ENCODE measurements at places on chromosomes 16 and 17. TPM values are rescaled to one million over a fixed set of nuclear protein-coding genes. Genes with fewer than 3 reads are reported as not detected.

RAB40B gene
- total RNA-seq: 2.2 TPM

SLC52A1 gene
- total RNA-seq: 0.82 TPM

SGCA gene
- not detected for total RNA-seq

CCL1 gene
- total RNA-seq: 0.87 TPM

CCL2 gene
- total RNA-seq: not detected

GPR139 gene
- total RNA-seq: not detected

FOXL1 gene
- not detected for total RNA-seq

TERB1 gene
- total RNA-seq: 0.15 TPM

LGALS9 gene
- 223 TPM for total RNA-seq

TEKT1 gene
- not detected for total RNA-seq

UNC45B gene
- 0.10 TPM for total RNA-seq

SLC2A4 gene
- total RNA-seq: not detected

TAX1BP3 gene
- 17.4 TPM for total RNA-seq

YBX2 gene
- 0.55 TPM for total RNA-seq

FNDC8 gene
- total RNA-seq: not detected

JUP gene
- total RNA-seq: 0.99 TPM

KRTAP9-2 gene
- total RNA-seq: not detected

EFNB3 gene
- total RNA-seq: not detected

GDPD3 gene
- 13.2 TPM for total RNA-seq

C17orf100 gene
- 1.9 TPM for total RNA-seq

TBX21 gene
- total RNA-seq: 16.0 TPM

KCNJ2 gene
- total RNA-seq: not detected

PLK1 gene
- total RNA-seq: 121 TPM

CTF1 gene
- total RNA-seq: 0.22 TPM

KREMEN2 gene
- total RNA-seq: not detected

KRT33A gene
- not detected for total RNA-seq

SPATA20 gene
- total RNA-seq: 6.2 TPM

BBS2 gene
- total RNA-seq: 21.5 TPM

TMEM114 gene
- total RNA-seq: not detected

TBC1D3I gene
- total RNA-seq: 0.72 TPM

KCNG4 gene
- total RNA-seq: not detected

GP2 gene
- total RNA-seq: not detected

KRTAP4-3 gene
- not detected for total RNA-seq

NOD2 gene
- total RNA-seq: 3.8 TPM

GPT2 gene
- total RNA-seq: 3.9 TPM

KRT33B gene
- total RNA-seq: not detected

SALL1 gene
- not detected for total RNA-seq

TMEM88 gene
- 0.55 TPM for total RNA-seq

FAM171A2 gene
- total RNA-seq: not detected

RHBDL1 gene
- total RNA-seq: 1.7 TPM

LGALS9B gene
- total RNA-seq: 0.44 TPM

NPIPB2 gene
- total RNA-seq: 7.6 TPM

C17orf78 gene
- not detected for total RNA-seq

PARD6A gene
- 11.6 TPM for total RNA-seq

TVP23C gene
- 7.0 TPM for total RNA-seq

PRSS33 gene
- total RNA-seq: not detected

VPS25 gene
- 59.4 TPM for total RNA-seq

ALG1 gene
- 24.5 TPM for total RNA-seq

PLSCR3 gene
- total RNA-seq: 161 TPM

EXOC3L1 gene
- total RNA-seq: not detected

ODAD4 gene
- total RNA-seq: 0.42 TPM

KLHL10 gene
- total RNA-seq: not detected
